G401 (cell line): ENCODE measurements at places on chromosomes 7 and 10.

DNA sequence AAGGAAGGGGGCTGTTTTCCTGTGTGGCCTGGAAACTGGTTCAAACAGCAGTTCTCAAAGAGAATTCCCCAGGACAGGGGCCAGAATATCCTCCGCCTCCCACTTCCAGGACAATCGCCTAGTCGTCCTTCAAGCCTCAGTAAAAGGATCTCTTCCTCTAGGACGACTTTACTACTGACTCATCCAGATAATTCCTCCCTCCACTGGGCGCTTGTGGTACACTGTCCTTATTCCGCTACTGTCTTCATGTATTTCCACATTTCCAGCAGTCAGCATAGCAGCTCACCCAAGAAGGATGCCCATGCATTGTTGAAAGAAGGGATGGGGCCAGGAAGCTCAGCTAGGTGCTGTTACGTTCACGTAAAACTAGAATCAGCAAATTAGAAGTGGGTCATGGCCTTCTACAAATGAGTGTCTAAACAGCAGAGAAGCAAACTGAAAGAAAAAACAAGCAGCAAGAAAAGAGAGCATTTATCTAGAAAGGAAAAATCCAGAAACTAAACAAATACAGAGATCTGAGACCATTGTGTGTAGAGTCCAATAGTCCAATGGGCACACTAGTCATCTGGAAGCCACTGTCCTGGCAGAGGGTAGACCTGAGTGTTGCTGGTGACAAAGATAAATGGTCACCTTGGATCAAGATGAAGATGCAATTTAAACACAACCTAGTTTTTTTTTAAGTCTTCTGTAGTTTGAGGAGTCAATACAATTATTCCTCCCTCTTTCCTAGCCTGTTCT lies 26.3 kb downstream of the CLRN3 start:
- DNase-seq: no peak

DNA sequence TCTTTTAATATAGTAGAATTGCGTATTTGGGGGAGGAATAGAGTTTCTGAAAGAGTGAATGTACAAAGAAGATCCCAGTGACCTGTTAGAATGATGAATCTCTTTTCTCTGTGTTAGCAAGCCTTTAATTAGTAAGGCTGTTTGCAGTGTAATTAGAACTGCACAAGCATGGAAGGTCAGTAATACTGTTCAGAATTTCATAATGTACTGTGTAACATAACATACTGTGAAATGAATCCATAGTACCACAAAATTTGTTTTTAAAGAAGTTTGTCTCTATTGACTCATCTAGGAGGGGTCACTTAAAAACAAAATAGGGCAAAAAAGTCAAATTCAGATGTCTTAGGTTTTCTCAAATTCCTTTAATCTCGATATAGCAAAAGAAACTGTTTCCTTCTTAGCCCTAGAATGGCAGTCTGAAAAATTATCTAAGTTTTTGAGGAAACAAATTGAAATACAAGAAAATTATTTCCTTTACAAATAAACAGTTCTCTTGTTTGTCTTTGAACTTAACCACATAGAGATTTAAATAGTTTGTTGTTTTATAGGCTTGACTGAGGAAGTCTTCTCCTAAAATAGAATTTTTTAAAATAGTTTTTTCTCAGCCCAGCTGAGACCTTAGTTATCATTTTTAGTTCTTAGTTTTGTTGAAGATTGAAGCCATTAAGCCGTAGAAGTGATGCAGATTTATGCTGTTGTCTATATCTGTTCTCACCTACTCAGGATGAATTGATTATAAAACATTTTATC lies 12.5 kb downstream of the ADK start:
- no peak for DNase-seq

DNA sequence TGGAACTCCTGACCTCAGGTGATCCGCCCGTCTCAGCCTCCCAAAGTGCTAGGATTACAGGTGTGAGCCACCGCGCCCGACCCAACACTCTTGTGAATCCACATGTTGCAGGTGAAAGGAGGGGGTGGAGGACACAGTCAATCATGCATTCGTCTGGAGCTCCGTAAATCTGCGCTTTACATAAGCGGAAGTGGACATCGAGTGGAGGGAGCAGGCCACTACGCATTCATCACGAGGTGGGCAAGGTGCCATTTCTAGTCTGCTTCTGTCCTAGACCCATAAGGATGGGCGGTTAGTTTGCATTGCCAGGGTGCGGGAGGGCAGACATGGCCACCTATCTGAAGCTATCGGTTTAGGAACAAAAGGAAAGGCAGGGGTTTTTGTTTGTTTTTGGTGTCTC lies 225.2 kb upstream of the TCERG1L start:
- DNase-seq: no peak

DNA sequence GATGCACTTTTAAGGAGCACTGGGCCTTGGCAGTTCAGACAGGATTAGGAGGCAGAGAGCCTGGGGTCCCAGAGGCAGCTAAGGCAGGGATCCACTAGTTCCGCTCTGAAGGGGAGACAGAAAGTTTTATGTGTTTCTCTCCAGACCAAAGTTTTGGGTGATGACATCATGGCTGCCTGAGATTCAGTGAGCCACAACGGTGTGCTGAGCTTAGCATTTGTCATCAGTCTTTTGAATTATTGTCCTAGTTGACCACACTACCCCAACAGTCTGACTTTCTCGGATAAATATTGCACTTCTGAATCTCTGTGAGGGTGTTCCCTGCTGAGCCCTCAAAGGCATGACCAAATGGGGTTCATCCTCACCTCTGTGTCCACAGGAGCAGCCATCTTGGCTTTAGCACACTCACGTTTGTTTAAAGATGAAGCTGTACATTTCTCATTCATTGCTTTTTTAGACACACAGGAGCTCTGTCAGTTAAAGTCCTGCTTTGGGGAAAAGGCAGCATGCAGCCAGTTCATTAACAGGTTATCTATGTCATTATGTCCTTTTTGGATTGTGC lies 297.7 kb upstream of the LRGUK start:
- no peak for DNase-seq
